ENCODE measurements at places on chromosomes 2 and 18.

GRCh38 chr2:234708091-234708683 is 211.3 kb upstream of the ARL4C start:
- no peak for DNase-seq

GRCh38 chr2:179454443-179455171 is 190.0 kb upstream of the SESTD1 start:
- DNase-seq, result no peak

- DNase-seq, result no peak
These were observed 47.3 kb upstream of the ODC1 start for GRCh38 chr2:10495311-10495987.

DNA sequence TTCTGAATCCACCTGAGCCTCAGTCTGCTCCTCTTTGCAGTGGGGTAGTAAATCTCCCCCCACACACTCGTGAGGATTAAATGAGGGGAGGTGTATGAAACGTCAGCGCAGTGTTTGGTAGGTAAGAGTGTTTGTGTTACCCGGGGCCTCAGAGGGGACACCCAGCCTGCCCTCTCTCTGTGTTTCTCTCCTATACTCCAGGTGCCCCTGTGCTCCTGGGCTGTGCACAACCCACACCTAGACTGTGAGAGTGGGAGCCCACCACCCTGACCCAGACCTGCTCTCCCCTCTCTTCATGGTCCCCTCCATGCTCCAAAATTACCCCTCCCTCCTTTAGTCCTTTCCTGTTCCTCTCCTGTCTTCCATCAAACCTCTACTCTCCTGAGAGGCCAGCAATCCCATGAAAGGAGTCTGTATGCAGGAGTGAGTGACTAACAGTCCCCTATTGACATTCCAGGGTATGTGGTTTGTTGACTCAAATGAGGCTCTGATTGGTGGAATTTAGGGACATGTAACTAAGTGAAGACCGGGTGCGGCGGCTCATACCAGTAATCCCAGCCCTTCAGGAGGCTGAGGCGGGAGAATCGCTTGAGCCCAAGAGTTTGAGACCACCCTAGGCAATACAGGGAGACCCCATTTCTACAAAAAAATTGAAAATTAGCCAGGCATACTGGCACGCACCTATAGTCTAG is 10.4 kb downstream of the CIB4 start:
- no peak for DNase-seq

DNA sequence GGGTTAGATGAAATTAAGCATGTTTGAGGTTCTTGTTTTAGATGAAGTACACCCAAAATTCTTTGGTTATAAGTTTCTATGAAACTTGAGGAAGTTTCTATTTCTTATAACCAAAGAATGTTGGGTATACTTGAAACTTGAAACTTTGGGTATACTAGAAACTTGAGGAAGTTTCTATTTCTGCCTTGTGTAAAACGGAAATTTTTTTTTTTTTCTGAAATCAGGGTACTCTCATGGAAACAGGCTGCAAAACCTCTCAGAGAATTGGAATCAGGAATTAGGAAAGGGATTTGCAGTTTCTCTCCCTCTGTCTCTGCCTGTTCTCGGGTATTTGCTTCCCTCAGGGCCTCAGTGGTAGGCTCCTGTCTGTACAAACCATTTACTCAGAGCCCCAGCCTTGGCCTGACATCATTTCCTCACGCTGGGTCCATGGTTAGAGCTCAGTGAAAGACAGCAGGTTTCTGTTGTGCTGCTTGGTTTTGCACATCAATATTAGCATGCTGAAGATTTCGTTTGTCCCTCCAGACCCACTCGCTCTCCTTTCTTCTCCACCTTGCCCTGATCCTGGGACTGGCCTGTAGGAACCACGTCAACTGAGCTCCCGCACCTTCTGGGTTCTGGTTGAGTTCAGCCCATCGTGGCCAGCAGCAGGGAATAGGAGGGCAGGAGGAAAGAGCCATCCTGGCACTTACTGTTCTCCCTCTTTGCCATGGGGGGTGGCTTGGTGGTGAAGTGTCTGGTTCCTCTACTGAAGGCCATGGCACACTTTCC is 106.4 kb downstream of the POLR1A start:
- peak; percentile 49 for DNase-seq

DNA sequence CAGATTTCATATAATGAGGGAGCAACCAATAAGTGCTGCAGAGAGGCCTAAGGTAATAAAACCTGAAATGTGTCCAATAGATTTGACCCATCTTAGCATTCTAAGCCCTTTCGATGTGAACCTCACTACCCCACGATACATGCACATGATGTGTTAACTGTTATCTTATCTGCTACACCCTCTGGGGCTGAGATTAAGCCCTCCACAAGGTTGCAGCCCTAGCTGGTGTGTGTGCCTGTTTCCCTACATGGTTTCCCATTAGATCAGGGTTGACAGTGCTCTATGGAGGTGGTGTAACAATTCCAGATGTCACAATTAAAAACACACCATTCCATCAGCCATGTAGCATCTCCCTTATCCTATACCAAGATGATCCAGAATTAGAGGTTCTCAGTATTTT is 68.9 kb upstream of the THSD7B start:
- no peak for DNase-seq

DNA sequence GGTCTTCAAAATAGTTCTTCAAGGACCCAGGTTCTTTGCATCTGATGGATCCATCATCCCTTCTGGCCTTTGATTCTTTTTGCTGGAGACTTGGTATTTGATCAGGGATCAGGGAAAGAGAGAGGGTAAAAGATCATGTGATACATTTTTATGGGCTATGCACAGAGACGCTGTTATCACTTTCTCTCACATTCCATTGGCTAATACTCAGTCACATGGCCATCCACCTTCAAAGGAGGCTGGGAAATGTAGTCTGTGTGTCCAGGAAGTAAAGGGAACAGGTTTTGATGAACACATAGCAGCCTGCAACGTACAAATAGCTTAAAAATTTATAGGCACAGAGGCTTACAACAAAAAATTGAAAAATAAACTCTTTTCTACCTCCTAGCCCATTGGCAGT is 629.6 kb upstream of the FANCL start:
- no peak for DNase-seq

- no peak for DNase-seq
These were observed 124.1 kb upstream of the SLC38A11 start for GRCh38 chr2:165079432-165079831.

DNA sequence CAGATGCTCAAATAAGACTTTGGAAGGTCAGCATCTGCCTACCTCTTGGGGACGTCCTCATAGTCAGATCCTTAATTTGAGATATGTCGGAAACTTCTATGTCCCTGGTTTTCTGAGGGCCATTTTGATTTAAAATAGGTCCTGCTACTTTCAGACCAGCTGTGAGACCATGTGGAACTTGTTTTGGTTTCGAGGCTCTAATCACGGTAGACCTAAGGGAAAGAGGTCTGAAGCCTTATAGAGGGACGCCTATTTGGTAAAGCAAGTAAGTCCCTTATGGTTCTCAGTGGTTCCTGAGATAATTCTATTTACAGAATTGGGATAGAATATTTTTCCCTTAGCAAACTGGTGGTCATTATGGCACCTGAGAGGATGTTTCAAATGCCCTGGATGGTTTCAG is 75.1 kb downstream of the RFTN2 start:
- DNase-seq, result no peak

- no peak for DNase-seq
These were observed 21.7 kb downstream of the RBMS1 start for GRCh38 chr2:160471950-160472349.

- no peak for DNase-seq
These were observed 1.2 kb upstream of the RAB12 start for GRCh38 chr18:8607776-8608742.

- DNase-seq, result no peak
These were observed 88.7 kb upstream of the ATP8B1 start for GRCh38 chr18:57891707-57892391.

- no peak for DNase-seq
These were observed 53.1 kb downstream of the SLC39A10 start for GRCh38 chr2:195709901-195710806.

DNA sequence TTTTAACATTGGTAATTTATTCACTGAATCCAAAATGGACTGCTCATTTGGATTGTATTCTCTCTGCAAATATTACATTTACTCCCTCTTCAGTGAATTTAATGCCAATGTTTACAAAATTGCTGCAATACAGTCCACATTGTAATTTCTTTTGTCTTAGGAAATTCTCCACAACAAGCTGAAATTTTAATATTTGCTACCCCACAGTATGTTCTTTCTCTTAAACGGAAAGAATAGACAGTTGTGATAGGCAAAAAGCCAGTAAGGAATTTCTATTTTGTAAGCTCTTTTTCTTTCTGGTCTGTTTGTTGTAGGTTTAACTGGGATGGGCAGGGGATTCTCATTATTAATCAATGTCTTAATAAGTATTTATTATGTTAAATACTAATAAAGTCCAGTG is 92.0 kb downstream of the CSRNP3 start:
- no peak for DNase-seq

GRCh38 chr18:1308686-1309085 is 404.0 kb downstream of the ADCYAP1 start:
- no peak for DNase-seq

DNA sequence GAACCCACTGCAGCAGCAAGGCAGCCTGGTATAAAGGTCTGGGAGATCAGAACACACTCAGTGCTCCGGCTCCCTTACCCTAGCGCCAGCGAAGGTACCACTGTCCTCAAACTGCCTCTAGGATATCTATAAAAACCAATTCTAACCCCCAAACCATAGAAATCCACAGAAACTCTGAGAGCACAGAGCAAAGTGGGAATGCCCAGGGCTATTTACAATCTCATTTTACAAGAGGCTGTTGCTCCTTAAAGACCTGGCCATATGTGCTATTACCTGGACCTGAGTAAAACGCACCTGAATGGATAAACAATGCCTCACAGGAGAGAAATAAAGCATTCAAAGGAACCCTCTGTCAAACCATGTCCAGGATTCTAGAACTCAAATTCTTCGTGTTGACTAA is 4.3 kb downstream of the STK39 start:
- no peak for DNase-seq

- no peak for DNase-seq
These were observed 5.1 kb downstream of the NEDD4L start for GRCh38 chr18:58049000-58049688.

GRCh38 chr2:134706587-134707329 is 12.0 kb downstream of the TMEM163 start:
- no peak for DNase-seq

- no peak for DNase-seq
These were observed 8.5 kb downstream of the TYW5 start for GRCh38 chr2:199946836-199947235.

- no peak for DNase-seq
These were observed 25.0 kb downstream of the SPP2 start for GRCh38 chr2:234075518-234075915.

DNA sequence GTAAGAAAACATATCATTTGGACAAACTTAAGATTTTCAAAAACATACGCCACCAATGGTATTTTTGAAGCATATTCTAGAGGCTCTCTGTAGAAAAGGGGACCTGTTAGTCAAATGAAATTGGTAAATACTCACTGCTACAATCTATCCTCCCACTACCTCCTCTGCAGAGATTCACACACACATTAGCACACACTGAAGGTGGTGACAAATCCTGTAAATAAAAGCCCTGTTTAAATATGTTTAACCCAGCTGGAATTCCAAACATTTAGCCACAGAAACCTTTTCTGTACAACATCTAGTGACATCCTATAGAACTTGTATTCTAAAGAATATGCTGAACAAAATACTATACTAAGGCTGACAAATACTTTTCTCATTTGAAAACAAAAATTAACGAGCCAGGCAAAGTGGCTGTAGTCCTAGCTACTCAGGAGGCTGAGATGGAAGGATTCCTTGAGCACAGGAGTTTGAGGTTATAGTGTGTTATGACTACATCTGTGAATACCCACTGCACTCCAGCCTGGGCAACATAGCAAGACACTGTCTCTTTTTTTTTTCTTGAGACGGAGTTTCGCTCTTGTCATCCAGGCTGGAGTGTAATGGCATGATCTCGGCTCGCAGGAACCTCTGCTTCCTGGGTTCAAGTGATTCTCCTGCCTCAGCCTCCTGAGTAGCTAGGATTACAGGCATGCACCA is 25.9 kb downstream of the ALS2 start:
- no peak for DNase-seq

DNA sequence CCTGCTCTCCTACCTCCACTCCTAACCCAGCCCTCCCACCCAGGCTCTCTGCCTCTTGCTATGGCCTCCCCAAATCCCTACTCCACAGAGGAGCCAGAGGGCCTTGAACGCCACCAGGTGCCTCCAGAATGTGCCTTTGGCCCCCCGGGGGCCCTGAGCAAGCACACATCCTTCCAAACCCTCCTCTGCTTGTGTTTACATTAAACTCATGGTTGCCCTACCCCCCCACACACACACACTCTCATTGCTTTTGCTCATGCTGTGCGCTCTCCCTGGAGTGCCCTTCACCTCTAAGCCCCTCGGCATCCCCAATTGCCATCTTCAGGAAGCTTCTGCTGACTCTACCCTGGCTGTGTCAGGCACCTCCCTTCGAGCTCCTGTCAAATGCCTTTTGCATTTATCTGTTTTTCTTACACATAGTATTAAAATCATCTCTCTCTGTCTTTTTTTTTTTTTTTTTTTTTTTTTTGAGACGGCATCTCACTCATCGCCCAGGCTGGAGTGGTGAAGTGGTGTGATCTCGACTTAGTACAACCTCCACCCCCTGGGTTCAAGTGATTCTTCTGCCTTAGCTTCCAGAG is 16.3 kb upstream of the TET3 start:
- DNase-seq, result no peak

DNA sequence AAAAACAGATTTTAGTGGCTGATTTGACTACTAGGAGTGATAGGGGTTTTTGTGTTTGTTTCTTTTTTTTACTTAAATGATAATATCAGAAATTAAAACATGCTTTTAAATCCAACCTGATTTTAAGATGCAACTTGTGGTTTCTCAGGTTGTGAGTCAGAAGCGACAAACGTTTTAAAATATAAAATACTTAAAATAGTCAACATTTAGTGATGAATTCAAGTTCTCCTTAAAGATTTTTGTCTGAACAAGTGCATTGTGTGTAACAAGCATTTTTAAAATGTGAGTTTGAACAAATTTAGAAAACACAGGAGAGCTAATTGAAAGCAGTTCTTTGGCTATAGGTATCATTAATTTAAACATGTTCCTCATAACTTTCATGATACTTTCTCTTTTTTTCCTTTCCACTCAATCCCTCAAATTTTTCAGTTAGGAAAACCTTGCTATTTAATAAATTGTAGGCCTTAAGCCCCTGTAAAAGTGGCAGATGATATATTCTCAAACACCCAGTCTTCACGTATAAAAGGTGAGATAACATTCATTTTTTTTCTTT is 3.6 kb downstream of the TBR1 start:
- no peak for DNase-seq

DNA sequence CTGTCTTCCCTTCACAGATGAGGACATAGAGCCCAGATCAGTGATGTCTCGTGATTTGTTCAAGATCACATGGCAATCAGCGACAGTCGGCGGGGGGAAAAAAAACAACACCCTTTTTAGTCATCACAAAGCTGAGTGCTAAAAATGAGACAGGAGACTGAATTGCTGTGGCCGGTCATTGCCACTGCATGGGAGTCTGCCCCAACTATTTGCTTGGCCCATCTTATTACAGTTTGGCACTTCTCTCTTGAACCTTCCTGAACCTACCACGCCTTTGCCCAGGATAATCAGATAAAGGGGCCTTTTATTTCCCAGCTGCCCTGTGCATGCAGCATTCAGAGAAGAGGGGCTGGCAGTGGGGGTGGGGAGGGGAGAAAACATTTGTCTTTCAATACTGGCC is 42.7 kb downstream of the SETBP1 start:
- DNase-seq, result no peak

Measured in GM19239 (cell line).